ENCODE measurements at places on chromosomes 3 and 15.

GRCh38 chr15:90062462-90062932 lies 39.8 kb downstream of the IDH2 start:
- DNase-seq: no peak

DNA sequence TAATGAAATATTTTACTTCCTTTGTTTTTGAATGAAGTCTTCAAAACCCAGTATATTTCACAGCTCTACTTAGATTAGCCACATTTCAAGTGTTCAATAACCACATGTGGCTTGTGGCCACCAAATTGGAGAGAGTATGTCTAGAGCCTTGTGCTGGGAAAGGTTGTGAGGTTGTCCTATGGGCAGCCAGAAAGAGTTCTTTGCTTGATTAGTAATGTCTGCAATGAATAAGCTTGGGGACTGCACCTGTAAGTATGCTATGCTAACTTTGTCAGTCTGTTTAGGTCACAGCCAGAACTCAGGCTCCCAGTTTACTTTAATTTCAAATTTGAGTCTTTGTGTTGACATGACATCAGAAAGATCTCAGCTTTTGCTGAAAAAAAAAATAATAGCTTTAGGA lies 294.9 kb upstream of the SOX14 start:
- no peak for DNase-seq

DNA sequence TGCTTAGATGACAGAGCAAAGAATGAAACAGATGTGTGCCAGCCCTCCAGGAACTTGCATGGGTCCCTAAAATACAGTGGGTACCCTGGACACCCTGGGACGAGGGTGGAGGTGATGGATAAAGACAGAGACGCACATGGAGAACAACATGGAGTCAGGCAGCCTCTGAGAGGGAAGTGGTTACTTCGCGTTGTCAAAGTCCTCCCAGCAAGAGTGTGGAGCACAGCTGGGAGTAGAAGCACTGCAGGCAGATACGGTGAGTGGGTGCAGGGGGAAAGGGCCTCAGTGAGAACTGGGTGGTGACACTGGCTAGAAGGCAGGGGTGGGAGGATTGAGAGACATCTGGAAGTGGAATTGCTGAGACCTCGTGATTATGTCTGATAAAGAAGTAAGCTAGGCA lies 70.8 kb upstream of the PRR20G start:
- DNase-seq: no peak

DNA sequence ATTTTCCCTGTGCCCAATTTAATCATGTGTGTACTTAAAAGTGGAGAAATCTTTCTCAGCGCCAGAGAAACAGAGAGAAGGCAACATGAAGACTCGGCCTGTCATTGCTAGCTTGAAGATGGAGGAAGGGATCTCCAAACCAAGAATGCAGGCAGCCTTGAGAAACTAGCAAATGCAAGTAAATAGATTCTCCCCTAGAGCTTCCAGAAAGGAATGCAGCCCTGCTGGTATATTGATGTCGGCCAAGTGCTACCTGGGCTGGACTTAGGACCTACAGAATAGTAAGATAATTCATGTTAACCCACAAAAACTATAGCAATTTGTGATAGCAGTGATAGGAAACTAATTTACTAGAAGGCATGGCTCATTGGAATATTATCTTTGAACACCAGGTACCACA lies 150.9 kb upstream of the ABI3BP start:
- no peak for DNase-seq

DNA sequence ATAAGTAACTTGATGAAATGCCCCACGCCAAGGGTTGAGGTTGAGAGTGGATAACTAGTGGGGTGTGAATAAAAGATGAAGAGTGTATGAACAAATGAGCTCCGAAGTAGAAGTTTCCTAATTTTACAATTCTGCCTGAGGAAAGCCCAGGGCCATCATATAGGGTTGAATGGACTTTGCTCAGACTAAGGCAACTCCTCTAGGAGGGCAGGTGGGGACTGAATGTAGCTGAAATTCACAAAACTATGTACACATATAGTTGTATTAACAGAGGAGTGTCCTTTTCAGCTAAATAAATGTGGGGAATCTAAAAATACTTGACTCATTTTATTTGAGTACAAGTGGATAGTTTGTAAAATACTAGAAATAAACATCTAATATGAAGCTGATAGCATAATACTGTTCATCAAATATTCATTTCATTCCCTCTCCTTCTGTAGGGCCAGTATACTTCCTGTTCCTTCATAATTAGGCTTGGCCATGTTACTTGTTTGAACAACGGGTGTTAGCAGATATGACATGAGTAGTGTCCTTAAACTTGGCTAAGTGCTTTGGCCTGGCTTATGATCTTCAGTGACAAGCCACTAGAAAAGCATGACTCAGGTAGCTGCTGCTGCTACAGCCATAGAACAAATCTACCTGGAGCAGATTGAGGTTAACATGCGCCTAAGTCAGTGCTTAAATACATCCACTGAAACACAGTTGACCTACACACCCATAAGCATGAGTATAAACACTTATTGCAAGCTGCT lies 26.5 kb downstream of the PLSCR1 start:
- no peak for DNase-seq

- no peak for DNase-seq
Observed at GRCh38 chr3:114378760-114379159, 84.9 kb downstream of the TIGIT start.

GRCh38 chr15:77543159-77543882 lies 89.4 kb downstream of the LINGO1 start:
- DNase-seq: peak; percentile 83

DNA sequence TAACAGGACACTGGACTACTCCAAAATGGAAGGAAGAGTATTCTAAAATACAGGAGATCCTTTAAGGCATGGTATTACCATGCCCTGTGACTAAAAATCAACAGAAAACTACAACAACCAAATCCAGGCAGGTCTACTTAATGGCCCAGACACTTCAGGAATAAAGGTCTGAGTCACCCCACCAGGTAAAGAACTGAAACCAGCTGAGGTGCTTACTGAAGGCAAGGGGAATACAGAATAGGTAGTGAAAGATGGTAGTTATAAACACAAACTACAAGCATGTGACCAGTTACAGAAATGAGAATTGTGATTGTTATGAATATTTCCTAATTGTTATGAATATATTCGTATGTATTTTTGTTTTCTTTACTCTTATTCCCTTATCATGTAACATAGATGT lies 13.4 kb downstream of the IFT57 start:
- DNase-seq: no peak

GRCh38 chr3:171806200-171807128 lies 3.8 kb downstream of the PLD1 start:
- DNase-seq: peak; percentile 80

- DNase-seq: no peak
Observed at GRCh38 chr3:108806316-108806715, 16.3 kb upstream of the TRAT1 start.

DNA sequence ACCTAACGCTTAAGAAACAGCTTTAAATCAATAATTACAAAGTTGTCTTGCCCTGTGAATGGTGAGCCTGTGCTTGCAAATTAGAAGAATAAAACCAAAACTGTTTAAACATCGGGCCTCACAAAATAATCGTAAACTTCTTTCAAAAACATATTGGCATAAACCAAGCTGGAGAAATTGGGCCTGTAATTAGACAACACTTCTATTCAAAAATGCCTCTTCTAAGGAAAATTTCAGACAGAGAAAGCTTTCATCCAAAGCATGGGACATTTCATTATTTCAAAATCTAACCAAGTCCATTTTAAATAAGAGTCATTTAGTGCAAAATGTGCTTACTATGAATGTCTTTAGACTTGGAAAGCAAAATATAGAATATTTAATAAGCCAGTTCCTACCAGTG lies 35.5 kb upstream of the GNB4 start:
- DNase-seq: no peak

- DNase-seq: no peak
Observed at GRCh38 chr15:90884719-90885431, 571 bp downstream of the FES start.

Data from fibroblast of skin of right quadriceps (primary cell).